ENCODE measurements at places on chromosomes 6 and 20.

DNA sequence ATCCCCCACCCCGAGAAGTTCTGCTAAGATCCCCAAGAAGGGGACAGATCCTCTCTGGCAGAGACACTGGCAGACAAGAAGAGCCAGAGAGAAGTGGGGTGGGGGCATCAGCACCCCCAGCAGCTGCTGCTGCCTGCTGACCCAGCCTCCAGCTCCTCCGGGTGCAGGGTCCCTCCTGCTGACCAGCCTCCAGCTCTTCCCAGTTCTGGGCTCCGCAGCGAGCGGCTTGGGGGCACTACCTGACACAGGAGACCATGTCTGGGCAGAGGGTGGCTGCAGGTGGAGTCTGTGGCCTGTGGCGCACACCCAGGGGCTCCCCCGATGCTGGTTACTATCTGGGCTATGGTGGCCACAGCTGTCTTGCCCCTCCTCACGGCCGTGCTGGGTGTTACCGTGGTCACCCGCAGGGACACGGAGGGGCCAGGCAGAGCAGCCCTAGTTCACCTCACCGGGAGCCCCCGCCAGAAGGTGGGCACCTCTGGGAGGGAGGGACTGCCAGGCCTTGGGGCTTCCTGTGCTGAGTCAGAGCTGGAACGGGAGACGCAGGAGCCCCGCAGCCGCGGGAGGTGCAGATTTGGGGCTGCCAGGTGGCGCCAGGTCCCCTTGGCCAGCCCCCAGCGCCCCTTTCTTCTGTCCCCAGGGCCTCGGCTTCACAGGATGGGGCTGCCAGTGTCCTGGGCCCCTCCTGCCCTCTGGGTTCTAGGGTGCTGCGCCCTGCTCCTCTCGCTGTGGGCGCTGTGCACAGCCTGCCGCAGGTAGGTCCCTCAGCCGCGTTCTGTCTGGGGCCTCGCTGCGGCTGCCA is 630 bp downstream of the LIME1 start:
- DNase-seq: peak; percentile 57

DNA sequence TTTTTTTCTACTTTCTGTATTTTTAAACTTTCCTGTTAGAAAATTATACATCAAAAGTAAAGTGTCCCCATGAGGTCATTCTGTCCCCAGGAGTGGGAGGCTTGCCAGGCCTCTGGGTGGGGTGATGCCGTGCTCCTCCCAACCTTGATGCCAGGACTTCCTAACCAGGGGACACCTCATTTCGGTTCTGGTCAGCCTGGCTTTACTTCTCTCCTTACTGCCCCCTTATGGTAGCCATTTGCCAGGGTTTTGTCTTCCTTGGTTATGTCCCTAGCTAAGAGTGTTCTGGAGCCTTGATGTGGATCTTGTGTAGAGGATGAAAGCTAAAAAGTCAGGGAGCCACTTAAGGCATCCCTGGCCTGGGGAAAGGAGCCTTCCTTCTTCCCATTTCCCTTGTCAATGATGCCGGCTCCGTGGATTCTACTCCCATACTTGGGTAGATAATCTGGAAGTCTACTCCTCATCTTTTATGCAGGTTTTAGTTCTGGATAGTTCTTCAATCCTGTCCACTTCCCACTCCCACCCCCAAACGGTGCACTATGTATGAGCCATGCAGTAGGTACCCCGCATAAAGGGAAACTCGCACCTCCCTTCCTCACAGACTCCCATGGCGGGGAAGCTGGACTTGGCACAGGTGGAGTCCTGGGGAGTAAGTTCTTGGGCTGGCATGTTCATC is 164.1 kb upstream of the SALL4 start:
- DNase-seq: no peak

DNA sequence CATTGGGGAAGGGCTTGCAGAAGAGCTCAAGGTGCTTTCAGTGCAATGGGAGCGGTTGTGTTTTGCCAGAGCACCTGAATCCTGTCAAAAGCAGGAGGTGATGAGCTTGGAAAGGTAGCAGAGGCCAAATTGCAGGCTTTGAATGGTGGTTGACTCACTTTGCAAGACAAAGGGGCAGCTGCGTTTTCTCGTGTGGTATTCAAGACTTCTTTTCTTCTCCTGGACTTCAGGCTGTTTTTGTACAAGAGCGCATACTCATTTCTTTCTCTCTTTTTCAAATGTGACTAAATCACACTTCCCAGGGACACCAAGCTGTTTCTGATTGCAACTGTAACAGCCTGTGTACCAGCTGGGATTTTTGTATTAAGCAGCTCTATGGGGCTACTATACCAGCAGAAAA is 32.3 kb downstream of the GHRH start:
- no peak for DNase-seq

GRCh38 chr20:58447511-58448391 is 58.7 kb downstream of the VAPB start:
- peak; percentile 45 for DNase-seq

DNA sequence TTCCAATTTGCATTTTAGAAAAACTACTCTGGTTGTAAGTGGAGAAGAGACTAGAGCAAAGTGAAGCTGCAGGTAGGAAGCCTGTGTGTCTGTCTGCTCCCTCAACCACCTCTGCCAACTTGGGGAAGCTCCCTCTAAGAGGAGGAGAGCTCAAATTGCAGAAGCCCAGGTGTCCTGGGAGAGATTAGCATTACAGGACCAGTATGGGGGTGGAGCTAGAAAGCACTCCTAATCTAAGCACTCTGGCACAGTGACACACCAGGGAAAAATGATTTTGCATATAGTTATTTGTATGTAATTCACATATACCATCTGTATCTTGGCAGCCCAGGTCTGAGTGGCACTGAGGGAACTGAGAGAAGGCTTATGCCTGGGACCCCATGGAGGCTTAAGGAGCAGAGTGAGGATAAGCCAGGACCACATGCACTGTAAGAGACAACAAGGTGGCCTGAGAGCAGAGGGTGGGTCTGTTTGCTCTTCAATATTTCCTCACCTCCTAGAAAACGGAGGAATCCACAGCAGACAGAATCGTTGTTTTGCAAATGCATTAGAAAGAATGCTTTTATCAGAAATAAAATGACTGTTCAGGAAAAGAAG is 13.6 kb downstream of the GSTA2 start:
- DNase-seq: no peak

- DNase-seq: no peak
These were observed 444.3 kb upstream of the NRSN1 start for GRCh38 chr6:23681743-23682142.

- DNase-seq: no peak
These were observed 29.8 kb downstream of the AIG1 start for GRCh38 chr6:143090314-143091044.

GRCh38 chr20:36847710-36848040 is 28.3 kb upstream of the TLDC2 start:
- DNase-seq: no peak

DNA sequence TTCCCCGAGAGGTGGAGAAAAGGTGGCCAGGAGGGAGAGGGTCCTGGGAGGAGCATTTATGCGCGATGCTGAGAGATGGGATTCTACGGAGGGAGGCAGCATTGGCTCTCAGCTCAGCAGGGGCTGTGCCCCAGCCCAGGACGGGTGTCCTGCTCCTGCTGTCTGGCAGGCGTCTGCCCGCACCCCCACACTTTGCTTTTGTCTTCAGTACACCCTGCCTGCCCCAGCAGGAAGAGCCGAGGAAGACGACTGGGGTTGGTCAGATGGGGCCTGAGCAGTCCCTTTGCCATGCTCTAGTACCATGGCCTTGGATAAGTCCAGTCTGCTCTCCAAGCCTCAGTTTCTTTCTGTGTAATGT is 68.5 kb downstream of the TCP11 start:
- no peak for DNase-seq

GRCh38 chr6:44795326-44795725 is 407.8 kb downstream of the CDC5L start:
- DNase-seq: no peak

DNA sequence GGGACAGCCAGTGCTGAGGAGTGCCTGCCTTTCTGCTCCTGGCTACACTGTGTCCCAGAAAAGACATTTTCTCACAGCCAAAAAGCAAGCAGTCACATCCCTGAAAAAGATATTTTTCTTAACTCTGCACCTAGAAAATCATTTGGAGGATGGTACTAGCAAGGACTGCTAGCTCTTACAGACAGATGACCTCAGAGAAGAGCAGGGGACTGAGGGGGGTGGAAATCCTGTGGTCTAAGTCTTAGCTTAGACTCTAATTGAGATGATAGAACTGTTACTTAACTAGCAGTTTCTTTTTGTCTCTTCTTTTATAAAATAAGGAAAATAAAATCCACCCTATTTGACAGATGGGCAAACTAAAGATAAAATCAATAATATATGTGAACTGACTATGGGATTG is 152.8 kb downstream of the TMEM200A start:
- DNase-seq: no peak

GRCh38 chr20:14062786-14063185 is 67.5 kb downstream of the MACROD2 start:
- DNase-seq: no peak

DNA sequence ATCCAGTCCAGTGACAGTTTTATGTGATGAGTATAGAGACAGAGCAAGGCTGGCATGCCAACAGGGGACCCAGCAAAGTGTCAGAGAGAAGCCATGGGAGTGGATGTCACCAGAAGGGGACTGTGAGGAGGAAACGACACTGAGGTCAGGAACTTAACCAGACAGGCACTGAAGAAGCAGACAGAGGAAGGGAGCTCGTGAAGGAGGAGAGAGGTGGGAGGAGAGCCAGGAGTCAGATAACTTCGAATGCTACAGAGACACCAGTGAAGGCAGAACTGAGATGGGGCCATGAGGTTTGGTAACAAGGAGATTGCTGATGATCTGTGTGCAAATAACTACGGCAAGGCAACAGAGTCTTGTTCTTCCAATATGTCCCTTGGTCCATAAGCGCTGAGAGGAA is 211.1 kb upstream of the FOXA2 start:
- DNase-seq: no peak

GRCh38 chr6:126905917-126906316 is 212.6 kb upstream of the RSPO3 start:
- no peak for DNase-seq
